Ammon's horn (tissue), 1 donor: ENCODE measurements at places on chromosomes 7 and 10.

DNA sequence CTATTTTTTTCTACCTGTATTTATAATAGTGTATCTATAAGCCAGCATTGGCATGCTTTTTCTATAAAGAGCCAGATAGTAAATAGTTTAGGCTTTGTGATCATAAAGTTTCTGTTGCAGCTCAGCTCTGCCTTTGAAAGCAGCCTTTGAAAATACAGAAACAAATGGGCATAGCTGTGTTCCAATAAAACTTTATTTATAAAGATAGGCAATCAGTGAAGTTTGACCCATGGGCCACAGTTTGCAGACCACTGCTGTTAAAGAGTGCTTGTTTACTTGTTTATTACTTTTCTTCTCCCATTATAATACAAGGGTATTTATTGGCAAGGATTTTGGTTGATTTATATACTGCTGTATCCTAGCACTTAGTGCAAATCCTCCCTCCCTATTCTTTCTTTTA lies 72.5 kb downstream of the SRI start:
- no peak for DNase-seq

DNA sequence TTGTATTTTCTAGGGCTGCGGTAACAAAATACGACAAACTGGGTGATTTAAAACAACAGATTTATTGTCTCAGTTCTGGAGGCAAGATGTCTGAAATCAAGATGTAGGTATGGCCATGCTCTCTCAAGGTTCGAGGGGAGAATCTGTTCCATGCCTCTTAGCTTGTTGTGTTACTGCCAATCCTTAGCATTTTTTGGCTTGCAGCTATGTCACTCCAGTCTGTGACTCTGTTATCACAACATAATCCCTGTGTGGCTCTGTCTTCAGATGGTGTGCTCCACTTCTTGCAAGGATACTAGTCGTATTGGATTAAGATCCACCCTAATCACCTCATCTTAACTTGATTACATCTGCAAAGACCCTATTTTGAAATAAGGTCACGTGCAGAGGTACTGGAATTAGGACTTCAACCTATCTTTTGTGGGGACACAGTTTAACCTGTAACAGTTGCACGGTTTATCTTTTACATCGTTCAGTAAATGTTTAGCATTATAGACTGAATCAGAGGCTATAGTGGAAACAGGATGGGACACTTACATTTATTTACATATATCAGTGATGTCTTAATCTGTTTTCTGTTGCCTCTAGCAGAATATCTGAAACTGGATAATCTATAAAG lies 3.1 kb downstream of the C1GALT1 start:
- peak; percentile 7 for DNase-seq

DNA sequence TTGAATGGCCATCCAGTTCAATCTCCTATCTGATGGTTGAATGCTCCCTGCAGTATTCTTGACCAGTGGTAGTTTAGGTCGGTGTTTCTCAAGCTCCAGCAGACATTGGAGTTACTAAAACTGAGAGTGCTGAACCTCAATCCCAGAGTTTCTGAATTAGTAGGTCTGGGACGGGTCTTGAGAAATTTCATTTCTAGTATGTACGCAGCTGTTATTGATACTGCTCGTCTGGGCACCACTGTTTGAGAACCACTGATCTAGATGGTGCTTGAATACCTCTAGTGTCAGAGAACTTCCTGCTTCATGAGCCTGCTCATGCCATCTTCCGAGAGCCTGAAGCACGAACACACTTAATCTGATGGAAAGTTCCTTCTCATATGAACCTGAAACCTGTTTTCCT lies 99.4 kb upstream of the CREB5 start:
- DNase-seq = no peak

DNA sequence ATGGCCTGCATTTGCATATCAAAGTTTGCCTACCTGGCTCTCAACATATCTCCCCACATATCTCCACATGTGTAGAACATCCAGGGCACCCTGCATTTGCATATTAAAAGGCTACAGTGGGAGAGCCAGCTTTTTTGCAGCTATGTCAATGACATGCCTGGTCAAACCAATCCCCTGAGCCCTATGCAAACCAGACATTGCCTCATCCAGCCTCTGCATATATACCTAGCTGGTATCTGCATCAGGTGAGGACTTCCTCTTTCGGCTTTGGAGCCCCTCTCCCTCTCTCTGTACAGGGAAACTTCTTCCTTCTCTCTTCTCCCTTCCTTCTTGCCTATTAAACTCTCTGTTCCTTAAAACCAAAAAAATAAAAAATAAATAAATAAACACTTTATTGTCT lies 142.7 kb upstream of the STEAP4 start:
- DNase-seq = no peak

DNA sequence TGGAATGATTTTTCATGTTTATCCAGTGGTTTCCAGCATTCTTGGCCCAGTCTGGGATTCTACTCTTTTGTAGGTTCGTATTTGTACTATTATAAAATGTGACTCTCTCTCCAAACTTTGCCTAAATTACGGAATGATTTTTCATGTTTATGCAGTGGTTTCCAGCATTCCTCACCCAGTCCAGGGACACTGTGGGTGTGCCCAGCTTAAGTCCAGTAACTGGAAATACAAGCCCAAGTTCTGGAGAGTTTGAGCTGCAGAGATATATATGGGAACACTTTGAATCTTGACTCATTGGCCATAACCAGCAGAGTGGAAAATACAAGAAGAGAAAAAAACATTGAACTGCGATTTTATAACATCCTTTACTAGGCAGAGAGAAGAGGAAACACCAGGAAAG lies 5.9 kb upstream of the MAGI2 start:
- no peak for DNase-seq

GRCh38 chr10:49300140-49300974 lies 1.4 kb downstream of the C10orf71 start:
- peak; percentile 33 for DNase-seq

DNA sequence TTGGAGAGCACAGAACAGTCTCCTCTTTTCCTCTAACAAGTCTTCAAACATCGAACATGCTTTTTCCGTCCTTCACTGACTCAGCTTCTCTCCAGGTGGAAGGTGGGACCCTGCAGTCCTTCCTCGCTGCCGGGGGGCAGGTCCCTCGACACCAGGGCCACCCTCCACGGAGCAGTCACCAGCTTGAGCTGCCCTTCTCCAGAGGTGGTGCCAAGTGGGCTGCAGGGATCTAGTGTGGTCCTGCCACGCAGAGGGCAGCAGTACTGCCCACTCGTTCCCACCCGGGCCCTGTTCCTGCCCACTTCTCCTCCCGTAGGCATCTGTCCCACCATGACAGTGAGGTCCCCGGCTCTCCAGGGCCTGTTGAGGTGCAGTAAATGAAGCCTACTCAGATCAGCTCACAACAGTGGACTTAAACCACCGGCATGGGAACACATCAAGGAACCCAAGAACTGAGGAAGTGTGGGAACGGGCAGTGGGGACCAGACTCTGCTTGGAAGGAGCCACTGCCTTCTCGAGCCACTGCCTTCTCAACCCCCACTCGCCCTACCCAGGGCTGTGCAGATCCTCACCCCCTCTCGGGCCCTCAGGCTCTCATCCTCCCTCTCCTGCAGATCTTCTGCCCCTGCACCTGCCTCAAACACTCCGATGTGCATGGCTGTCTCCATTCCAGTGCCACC lies 153.9 kb downstream of the OAT start:
- no peak for DNase-seq

GRCh38 chr10:71278691-71279588 lies 40.1 kb upstream of the SLC29A3 start:
- DNase-seq = peak; percentile 73

DNA sequence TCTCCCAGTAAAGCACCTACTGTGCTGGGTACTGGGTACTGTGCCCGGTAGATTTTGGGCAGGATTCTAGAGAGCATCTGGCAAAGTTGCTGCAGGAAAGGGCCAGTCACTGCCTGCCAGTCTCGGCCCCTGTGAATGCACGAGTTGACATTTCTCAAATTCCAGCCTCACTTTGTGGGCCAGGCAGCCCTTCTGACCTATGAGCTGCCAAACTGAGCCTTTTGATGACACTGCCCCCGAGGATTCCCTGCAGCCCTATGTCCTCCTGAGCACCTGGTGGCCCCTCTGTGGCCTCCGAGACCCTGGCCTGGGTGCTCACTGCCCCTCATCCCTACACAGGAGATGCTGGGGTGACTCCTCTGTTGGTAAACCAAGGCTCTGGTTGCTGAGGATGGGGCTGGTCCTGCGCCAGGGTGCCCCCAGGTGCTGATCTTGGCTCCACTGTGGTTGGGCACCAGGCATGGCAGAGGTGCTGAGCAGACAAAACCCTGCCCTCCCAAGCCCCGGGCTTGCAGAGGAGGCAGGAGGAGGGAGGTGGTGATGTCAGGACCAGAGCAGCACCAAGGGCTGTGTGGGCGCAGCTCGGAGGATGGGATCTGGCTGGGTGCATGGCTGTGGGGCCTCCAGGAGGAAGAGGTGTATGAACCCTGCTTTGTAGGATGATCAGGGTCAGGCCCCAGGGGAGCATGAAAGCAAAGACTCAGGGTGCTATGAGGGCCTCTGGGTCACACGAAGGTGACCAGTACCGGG lies 16.2 kb downstream of the LHPP start:
- no peak for DNase-seq

- DNase-seq = no peak
Measured at GRCh38 chr7:30306976-30307375, 22.6 kb downstream of the ZNRF2 start.

GRCh38 chr10:7458556-7458955 lies 47.7 kb upstream of the SFMBT2 start:
- no peak for DNase-seq

- DNase-seq = no peak
Measured at GRCh38 chr7:17472939-17473338, 174.5 kb downstream of the AHR start.

- peak; percentile 94 for DNase-seq
Measured at GRCh38 chr10:102399217-102400021, 3.9 kb downstream of the NFKB2 start.

GRCh38 chr7:134593530-134594392 lies 44.9 kb downstream of the AKR1B15 start:
- DNase-seq = peak; percentile 94

DNA sequence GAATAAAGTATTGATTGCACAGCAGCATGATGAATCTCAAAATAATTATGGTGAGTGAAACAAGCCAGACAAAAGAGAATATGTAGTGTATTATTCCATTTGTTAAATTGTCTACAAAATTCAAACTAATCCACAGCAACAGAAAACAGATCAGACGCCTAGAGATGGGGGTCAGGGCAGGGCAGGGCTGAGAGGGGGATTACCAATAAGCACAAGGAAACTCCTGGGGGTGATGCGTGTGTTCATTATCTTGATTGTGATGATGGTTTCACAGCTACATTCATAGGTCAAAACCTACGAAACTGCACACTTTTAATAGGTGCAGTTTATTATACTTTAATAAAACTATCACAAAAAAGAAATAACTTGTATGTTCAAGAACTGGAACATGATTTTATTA lies 132.7 kb upstream of the CDK6 start:
- DNase-seq = no peak

DNA sequence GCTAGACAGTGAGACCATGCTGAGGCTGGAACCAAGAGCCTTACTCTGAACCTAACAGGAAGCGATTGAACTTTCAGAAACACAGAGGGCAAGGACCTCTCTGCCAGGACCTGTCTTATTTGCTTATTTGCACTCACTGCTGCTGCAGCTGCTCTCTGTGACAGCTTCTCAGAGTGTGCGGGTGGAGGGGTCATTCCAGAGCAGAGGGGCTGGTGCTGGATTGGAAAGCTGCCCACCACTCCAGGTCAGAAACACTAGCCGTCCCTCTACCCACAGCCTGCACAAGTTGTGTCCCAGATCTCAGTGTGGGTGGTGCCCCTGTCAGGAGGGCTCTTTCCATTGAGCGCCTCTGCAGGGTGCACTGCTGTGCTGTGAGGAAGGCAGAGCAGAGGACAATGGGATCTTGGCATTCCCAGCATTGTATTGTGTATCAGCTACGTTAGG lies 126.2 kb downstream of the CCNY start:
- peak; percentile 78 for DNase-seq

DNA sequence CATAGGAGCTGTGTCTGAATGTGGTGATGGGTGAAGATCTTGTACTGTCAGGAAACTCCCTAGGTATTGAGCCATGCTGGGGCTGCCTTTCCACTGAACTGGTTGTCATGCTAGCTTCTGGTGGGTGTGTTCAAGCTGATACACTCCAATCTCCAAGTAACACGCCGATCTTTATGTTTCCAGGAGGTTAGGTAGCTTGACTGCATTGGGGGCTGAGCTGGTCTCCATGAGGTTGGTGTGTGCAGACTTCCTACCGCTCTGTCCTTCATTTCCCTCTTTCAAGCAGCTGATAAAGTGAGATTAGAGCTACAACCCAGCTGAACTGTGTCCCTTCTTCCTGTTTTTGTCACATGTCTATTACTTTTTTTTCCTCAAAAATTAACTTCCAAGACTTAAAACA lies 265.5 kb downstream of the ANKRD30A start:
- DNase-seq = no peak

DNA sequence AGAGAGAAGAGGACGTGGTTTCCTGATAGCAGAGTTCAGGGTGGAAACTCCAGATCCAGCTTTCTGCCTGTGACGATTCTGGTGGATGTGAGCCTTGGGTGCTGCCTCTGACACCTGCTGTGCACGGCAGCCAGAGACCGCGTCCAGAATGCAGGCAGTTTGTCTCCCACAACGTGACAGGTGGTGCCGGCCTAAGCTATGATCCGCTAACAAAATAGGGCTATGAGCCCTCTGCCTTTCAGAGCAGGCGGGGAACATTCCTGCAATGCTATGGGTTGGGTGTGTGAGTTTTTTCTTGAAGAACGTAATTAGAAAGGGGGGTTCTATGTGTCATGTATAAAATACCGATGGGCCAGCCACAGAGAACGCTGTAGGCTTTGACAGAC lies 297.3 kb upstream of the PRKCQ start:
- DNase-seq = no peak

GRCh38 chr7:139953229-139953628 lies 109.5 kb downstream of the PARP12 start:
- no peak for DNase-seq

GRCh38 chr10:61871487-61871886 lies 30.0 kb upstream of the ARID5B start:
- no peak for DNase-seq

DNA sequence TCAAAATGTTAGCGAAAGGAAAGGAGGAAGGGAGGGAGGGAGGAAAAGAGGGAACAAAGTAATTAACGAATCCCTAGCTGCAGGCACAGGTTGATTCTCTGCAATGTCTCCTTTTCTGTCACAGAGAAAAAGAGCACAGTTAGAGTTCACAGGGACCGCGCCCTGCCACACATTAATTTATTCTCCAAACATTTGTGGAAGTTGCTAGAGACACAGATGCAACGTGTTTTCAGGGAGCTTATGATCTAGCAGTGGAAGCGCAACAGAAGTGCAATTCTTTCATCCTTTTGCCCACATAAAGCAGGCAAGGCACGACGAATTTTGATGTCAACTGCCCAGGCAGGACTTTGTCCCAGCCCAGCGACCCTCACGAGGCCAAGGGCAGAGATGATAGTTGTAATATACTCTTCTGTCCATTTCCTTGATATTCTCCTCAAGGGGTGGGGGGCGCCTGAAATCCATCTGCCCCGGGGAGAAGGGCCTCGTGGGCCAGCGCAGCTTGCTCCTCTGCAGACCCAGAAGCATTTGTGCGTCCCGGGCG lies 101.7 kb upstream of the ZNF438 start:
- DNase-seq = no peak

- no peak for DNase-seq
Measured at GRCh38 chr7:149846021-149846420, 7.8 kb downstream of the ZNF862 start.
